ENCODE measurements at places on chromosomes 12 and 14.

GRCh38 chr12:75662511-75663159 is 151.2 kb upstream of the KRR1 start:
- DNase-seq = no peak

- DNase-seq = no peak
These were observed 142.8 kb upstream of the PELI2 start for GRCh38 chr14:55975281-55975910.

DNA sequence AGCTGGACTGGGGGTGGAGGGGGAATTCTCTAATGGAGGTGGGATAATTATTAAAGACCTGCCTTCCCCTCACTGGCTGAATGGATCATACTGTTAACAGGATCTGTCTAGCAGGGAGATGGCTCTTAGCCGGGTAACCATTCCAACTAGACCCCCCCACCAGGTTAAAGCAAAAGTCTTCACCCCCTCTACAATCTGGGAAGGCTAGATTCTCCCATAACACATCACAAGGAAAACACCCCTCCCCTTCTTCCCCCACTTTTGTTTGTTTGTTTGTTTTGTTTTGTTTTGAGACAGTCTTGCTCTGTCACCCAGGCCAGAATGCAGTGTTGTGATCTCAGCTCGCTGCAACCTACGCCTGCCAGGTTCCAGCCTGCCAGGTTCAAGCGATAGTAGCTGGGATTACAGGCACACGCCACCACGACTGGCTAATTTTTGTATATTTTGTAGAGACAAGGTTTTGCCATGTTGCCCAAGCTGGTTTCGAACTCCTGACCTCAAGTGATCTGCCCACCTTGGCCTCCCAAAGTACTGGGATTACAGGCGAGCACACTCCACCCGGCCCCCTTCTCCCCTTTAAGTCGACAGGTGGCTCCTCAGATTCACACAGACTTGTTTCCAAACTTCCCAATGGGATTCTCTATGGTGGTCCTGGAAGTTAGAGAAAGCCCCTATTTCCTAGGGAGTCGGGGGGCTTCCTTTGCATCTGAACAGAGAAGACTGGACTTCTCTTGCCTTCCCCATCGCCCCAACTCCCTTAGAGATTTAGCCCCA is 3.5 kb upstream of the BAZ2A start:
- DNase-seq = no peak

- peak; percentile 53 for DNase-seq
These were observed 31.4 kb downstream of the DCP1B start for GRCh38 chr12:1972856-1973317.

GRCh38 chr12:14846042-14846587 is 2.8 kb upstream of the ART4 start:
- no peak for DNase-seq

DNA sequence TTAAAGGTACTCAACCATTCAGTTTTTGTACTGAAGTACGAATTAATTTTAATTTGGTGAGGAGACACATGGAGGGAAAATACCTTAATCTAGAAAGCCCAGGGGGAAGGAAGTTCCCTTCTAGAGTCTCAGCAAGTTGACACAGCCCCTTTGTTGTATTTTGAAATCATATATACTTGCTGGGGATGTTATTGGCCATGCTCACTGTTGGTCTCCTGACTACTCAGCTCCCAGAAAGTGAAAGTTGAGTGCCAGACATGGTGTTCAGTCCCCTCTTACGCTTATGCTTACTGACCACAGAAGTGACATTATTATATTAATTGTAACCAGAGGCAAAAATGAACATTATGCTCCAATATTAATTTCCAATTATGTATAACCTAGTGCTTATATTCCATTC is 28.1 kb downstream of the ARF6 start:
- DNase-seq = no peak

Measured in fibroblast of mammary gland (primary cell).